ENCODE measurements at places on chromosomes 3 and 15.

DNA sequence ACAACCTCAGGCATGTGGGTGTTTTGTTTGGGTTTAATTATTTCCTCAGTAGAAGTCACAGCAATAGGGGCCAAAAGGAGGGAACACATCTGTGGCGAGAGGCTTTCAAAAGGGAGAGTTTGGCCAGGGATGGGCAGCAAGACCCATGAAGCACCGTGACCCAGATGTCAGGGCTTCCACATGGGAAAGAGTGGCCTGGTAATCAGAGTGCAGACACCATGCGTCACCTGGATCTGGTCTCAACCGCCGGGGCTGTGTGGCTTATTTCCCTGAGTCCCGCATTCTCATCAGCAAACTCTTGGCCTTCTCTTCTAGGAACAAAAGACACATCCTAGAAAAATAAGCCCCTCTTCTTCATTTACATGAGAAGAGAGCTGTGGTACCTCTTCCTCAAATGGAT, 12.4 kb upstream of the MUSTN1 start:
- no peak for DNase-seq

- no peak for DNase-seq
Measured at GRCh38 chr15:83581381-83581780, 72.5 kb upstream of the ADAMTSL3 start.

DNA sequence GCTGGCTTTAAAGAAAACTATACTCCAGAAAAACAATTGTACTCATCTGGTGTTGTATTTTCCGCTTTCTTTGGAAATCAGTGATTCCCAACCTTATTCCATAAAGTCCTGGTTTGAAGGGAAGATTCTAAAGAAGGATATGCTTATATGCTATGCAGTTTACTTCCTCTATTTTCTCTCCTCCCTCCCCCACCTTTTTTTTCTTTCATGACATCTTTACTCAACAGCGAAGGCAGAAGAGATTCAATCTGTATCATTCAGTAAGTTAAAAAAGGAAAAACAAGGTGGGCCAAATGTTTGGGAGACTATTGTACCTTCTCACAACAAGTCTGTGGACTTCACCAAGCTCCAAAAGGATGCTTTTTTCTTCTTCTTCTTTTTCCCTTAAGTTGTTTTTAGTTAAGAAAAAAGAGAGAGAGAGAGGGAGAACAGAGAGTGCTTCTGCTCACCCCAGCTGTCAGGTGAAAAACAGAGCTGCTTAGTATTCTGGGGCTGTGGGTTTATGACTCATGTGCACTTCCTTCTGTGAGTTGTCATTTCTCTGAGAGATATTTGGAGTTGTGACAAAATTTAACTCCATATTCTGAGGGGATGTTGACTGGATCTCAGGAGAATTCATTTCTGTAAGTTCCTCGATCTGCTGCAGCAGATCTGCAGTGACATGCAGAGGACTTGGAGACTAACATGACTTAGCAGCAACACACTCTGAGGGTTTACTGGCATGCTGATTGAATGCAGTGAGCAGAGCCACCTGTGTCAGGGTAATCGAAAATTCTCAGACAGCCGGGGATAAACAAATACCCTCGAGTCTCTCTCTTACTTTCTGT, 70.7 kb downstream of the SSR3 start:
- no peak for DNase-seq

- no peak for DNase-seq
Measured at GRCh38 chr3:59266551-59266950, 216.7 kb upstream of the CFAP20DC start.

- no peak for DNase-seq
Measured at GRCh38 chr15:96345560-96346399, 15.3 kb downstream of the NR2F2 start.

- no peak for DNase-seq
Measured at GRCh38 chr3:111904376-111905241, 45.5 kb downstream of the PHLDB2 start.

DNA sequence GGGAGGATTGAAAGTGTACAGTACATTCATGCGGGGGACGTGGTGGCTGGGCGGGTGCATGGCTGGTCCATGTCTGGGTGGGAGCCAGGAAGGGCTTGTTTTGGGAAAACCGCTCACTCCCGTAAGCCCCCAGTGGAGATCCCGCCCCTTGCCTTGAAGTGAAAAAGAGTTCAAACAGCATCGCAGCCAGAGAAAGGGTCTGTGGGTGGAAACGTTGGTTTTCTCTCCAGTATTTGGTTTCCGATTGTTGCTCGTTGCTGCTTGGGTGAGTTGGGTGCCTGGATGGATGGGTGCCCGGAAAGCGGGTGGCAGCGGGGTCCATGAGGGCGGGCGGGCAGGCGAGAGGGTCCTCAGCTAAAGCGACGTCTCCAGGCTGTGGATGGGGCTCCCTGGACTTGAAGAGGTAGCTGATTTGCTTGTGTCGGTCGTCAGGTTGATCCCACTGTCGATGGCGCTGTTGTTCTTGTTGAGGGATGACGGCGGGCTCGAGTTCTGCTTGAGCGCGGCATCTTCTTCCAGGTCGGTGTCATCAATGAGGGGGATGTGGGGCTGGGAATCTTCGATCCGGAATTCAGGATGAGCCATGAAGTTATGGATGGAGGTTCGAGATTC, 7.7 kb upstream of the SEC13 start:
- DNase-seq, result no peak

DNA sequence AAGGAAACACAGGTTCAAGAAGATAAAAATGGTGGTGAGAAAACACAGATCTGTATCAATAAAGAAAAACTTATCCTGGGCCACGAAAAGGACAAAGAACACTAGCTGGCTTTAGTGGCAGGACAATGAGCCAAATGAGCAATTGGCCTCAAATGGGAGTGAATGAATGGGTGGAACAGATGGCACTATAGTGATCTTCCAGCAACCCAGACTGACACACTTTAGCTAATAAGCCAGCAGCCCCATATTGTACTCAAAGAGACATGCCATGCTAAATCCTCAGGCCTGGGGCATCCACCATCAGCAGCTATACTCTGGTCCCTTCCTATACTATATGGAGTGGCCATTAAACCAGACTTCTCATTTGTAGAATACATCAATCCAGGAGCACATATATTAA, 60.0 kb upstream of the GADL1 start:
- DNase-seq, result no peak

GRCh38 chr15:51094606-51095569, at the start of gene TNFAIP8L3:
TSS of gene TNFAIP8L3 (minus strand) at chr15:51094906. CDS start at chr15:51094595, 311 bp downstream.
- DNase-seq, result no peak

DNA sequence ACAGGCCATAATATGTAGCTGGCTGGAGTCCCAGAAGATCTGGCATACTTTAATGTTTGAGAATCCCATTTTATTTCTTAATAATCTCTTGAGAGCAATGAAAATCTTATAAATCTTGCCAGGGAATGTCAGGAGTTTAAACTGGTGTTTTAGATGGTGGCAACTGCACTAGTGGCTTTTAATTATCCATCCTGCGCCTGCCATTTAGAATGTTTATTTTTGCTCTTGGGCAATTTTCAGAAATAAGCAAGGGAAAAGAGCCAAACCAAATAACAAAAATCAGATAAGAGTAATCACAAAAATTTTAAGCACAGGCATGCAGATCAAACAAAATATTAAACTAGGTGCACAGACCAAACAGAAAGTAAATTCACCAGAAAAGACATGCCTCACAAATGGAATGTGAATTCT, 41.9 kb upstream of the UBP1 start:
- DNase-seq, result no peak

DNA sequence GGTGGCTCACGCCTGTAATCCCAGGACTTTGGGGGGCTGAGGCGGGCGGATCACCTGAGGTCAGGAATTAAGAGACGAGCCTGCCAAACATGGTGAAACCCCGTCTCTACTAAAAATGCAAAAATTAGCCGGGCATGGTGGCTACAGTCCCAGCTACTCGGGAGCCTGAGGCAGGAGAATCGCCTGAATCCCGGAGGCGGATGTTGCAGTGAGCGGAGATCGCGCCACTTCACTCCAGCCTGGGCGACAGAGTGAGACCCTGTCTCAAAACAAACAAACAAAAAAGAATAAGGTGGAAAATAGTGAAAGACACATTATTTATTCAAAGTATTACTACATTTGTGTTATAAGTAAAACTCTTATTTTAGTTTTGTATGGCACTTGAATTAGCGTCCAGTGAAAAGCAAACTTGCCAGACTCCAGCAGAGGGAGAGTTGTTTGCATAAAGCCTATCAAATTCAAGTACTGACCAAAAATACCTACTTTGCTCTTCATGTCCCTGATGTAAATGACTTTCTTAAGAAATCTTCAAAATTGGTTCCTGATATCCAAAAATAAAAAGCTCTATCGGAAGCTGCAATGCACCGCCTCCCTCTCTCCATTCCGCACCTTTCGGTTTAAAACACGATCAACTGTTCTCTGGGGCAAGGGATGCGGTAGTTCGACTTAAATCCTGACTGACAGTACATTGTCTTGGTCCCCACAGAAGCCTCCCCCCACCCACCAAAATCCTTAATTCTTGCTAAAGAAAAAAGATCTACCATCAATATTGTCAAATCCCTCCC, 1.2 kb downstream of the TRPM7 start:
- DNase-seq, result no peak

GRCh38 chr15:52113708-52114107, 1.1 kb upstream of the BCL2L10 start:
- no peak for DNase-seq

GRCh38 chr3:147387885-147388699, 18.3 kb downstream of the ZIC4 start:
- DNase-seq, result no peak

GRCh38 chr3:159776779-159777178, 211.9 kb upstream of the IL12A start:
- DNase-seq, result no peak

- no peak for DNase-seq
Measured at GRCh38 chr3:47413751-47414150, 32.9 kb downstream of the PTPN23 start.

- DNase-seq, result no peak
Measured at GRCh38 chr3:134754768-134755559, 40.1 kb upstream of the EPHB1 start.

DNA sequence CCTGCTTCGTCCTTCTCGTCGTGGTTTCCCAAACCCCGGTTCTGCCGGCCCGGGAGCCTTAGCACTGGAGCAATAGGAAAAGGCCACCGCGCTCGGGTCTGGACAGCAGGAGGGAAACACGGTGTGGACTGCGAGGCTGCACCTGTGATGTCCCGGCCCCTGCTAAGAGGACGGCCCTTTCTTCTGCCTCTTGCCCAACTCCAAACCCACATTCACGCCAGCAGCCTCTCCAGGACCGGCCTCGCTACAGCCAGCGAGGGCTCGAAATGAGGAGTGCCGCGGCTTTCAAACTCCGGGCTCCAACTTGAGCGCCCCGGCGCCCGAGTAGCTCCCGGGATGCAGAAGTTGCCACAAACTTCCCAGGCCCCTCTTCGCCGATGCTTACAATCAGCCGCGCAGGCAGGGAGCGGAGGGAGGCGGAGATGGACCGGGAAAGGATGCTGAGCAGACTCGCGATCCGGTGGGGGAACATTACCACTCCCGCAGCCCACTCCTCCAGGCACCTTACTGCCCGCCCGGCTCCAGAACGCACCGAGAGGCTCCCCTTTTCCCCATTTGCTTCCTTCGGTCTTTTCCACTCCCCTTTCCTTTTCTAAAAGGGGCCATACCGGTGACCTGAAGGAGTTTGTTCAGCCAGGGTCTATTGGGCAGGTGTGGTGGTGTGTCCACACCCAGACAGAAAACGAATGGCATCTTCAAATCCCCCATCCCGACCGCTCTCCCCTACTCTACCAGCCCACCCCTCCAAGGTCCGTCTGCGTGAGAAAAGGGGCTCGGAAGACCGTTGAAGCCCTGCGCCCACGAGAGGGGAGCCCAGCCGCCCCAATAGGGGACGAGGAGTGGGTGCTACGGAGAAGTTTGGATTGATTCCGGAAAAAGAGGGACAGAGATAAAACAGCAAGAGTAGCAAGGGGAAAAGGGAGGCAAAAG, 18.8 kb upstream of the SATB1 start:
- DNase-seq, result no peak

- no peak for DNase-seq
Measured at GRCh38 chr3:10185804-10186762, 21.4 kb downstream of the IRAK2 start.

DNA sequence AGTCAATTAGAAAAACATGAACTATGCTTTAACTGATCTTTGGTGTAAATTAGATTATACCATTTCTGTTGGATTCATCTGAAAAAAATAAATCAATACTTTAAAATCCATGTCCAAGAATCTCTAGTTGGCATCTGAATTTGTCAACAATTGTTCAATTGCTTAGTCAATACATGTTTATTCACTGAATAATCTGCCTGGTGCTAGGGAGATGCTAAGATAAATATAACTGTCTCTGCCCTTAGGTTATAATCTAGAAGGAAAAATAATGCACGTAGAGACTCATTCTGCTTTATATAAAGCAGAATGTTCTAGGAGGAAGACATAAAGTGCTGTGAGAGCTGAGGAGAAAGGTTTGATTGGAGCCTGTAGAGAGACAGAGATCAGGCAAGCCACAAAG, 537.2 kb upstream of the IL12A start:
- no peak for DNase-seq

- DNase-seq, result no peak
Measured at GRCh38 chr3:177594096-177594495, 396.8 kb upstream of the TBL1XR1 start.

- no peak for DNase-seq
Measured at GRCh38 chr3:25542492-25543039, 114.5 kb downstream of the RARB start.

GRCh38 chr3:52067526-52067925, 11.2 kb upstream of the DUSP7 start:
- no peak for DNase-seq

All from left renal cortex interstitium (tissue), 4 donors.